ENCODE measurements at places on chromosomes 11 and 22.

- no peak for DNase-seq
Observed at GRCh38 chr11:46369458-46370152, 11.9 kb upstream of the MDK start.

- DNase-seq = no peak
Observed at GRCh38 chr11:1238767-1239595, 16.1 kb downstream of the MUC5B start.

DNA sequence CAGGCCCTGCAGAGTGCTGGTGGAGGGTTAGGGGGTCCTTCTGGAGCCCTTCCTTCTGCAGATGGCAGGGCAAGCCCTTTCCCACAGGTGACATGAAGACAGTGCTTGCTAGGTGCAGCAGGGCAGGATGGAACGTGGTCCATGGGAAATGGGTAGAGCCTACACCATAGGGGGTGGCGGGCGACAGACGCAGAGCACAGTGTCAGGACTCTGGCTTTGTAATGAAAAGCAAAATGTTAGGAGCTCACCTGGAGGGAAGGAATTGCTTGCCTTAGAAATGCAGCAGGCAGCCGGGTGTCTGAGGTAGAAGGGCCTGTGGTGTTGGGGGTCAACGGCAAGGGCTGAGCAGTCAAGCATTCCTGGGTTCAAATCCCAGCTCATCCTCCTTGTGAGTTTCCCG is 54.9 kb downstream of the ARHGAP8 start:
- no peak for DNase-seq

DNA sequence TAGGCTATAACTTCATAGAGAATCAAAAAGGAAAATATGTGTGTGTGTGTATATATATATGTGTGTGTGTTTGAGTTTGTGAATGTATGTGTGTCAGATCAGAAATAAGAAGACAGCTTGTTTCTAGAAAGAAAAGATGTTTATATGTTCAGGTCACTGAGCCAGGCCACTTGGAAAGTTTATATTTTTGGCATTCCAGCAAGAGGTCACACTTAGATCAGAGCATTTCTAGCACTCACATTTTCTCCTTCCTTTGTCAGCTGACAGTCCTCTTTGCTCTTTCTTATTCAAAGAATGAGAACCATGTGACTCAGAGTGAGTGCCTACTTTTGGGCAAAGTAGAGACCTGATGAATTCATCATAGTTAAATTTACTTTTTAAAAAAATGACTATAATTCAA is 22.9 kb downstream of the RAB38 start:
- no peak for DNase-seq

DNA sequence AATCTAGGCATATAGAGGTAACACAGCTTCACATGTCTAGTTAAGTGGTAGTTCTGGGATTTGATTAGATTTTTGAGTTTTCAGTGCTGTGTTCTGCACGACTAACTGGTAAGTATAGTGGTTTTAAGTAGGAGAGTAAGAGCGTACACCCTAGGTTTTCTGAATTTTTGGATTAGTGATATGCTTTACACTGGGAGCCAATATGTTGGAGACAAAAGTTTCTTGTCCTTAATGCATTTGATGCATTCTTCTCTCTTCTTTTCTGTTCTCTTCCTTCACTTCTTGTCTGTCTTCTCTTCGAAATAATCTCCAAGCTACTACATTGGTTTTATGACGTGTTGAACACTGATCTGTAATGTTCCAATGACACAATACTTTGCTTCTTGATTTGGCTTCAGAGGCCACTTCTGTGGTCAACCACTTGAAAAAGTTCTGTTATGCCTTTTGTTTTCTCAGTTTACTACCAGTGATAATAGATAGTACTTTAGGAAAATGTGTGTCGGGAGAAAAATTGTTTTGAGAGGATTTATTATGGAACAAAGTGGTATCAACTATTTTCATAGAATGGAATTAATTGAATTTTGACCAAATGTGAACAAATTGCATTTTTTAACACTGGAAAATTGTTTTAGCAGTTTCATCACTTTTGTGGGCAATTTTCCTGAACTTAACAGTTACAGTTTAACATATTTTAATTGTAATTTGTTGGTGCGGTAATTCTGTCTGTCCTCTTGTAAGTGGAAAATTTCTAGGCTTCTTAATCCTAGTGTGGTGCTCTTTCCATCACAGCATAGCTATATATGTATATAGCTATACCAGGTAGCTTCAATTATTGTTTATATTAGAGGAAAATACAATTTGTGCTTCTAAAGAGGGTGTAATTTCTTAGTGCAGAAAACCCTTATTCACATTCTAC is 2.6 kb downstream of the PDE3B start:
- DNase-seq = peak; percentile 10

DNA sequence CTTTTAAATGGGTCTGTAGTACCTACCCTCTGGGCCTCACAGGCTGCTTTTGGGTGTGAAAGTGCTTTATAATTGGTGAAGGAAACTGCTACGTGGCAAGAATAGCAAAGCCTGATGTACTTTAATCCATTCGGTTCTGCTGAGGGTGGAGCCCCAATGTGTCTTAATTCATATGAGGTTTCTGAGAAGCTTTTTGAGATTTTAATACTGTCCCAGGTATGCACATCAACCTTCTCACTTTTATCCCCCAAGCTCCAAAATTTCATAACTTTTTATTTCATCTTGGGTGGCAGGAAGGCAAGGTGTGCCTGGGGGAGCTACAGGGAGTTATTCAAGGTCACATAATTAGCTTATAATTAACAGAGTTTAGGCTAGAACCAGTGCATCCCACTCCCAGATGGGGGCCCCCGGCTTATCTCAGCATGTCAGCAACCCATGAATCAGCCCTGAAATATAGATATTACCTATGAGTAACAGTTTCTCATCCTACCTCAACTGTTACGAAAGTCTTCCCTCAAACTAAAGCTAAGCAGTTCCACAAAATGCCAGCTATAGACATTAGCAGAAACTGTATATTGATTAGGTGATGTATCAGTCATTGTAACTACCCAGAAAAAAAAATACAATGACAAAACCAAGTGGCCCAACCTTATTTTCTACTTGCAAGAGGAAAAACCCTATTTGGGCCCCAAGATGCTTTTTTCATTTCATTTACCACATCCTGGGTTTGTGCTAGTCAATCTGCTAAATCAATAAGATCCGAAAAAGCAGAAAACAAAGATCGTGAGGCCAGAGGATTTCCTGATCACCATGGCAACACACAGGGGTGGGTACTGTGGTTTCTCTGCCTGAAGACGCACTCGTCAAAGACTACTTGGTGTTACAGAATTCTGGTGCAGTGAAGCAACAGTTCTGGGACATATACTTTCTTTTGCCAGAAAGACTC is 26.7 kb downstream of the CD44 start:
- no peak for DNase-seq

GRCh38 chr22:40855979-40856512 is 393 bp downstream of the ST13 start:
- DNase-seq = no peak
